ENCODE measurements at places on chromosomes 6 and 20.

DNA sequence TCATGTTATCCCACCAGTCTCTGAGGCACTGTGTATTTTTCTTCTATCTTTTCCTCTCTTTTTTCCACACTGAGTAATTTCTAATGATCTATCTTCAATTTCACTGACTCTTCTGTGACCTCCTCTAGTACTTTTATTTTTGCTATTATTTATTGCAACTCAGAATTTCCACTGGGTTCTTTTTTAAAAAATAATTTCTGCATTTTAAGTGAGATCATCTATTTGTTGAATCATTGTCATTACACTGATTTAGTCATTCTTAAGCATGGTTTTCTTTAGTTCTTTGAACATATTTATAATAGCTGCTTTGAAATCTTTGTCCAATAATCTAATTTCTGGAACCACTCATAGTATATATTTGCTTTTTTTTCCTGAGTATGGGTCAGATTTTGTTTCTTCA is 96.7 kb upstream of the SLC22A16 start:
- DNase-seq, result no peak

- no peak for DNase-seq
Measured at GRCh38 chr6:3799719-3800118, 48.2 kb upstream of the PXDC1 start.

DNA sequence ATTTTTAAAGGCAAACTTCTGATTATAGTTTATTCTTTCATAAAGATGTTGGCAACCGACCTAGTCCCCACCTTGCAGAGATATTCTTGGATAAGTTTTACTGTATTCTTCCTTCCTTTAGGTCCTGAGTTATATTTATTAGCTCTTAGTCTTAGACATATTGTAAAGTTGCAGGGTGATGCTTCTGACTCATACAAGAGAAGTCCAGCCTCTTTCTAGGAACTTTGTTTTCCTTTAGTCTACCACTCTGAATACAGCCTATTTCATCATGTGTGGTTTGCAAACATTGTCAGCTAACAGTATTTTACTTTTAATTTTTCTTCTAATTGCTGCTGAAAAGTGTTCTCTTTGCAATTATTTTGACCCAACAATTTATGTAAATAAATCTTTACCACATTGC is 686.7 kb downstream of the COL12A1 start:
- no peak for DNase-seq

GRCh38 chr6:7166410-7167293 is 58.9 kb downstream of the RREB1 start:
- no peak for DNase-seq

GRCh38 chr6:70369332-70369950 is 43.9 kb upstream of the FAM135A start:
- DNase-seq, result peak; percentile 64

DNA sequence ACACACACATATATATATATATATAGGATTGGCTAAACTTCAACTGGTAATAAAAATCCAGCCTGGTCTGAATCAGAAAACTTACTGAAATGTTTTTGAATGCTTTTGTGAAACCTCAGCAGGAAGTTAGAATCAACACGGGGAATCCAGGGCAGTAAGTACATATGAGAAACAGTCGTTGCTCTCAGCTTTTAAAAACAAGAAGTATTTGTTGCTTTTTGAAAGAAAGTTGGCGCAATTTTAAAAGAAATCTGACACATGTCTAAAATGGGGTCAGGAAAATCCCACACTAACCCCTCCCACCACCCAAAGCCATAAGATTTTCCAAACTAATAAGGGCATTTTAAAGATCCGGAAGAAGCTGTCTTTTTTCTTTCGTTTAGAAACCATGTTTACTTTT is 11.5 kb upstream of the CCDC170 start:
- no peak for DNase-seq

GRCh38 chr6:83884523-83884922 is 25.0 kb downstream of the CYB5R4 start:
- no peak for DNase-seq

DNA sequence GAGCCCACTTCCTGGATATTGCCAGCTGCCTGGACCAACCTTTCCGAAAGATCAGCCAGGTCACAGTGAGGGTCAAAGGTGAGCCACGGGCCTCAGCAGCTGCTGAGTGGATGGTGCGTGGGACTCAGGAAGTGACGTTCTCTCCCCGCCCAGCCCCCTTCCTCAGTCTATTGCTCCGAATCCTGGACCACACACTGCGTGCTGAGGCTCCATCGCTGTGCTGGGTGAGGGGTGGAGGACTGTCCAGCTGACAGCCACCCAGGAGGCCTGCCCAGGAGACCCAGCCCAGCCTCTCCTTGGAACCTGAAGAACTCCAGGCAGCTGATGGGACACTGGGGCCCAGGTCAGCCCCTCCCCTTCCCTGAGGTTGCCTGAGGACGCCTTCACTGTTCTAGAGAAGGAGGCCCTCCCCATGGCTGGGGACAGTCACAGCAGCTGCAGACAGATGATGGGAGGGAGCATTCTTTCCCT is 94.4 kb upstream of the CD93 start:
- DNase-seq, result peak; percentile 68

DNA sequence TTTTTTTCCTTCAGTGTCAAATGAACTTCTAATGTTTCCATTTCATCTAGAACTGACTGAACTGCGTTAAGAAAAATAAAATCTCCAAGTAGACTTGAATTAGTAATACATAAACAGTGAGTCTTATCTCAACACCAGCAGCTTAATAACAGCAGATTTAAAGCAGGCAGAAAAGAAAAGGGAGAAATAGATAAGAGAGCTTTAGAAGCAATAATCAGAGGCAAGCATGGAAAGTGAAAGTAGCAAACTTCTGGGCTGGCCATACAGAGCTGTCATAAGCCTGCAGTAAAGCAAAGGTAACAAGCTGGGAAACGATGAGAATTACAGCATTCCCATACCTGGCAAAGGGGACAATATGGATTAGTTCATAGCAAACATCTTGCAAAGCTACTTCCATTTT is 16.9 kb upstream of the ANGPT4 start:
- no peak for DNase-seq

GRCh38 chr6:16306334-16306733 is 67.9 kb downstream of the GMPR start:
- DNase-seq, result no peak

- no peak for DNase-seq
Measured at GRCh38 chr20:48703107-48703506, 124.7 kb downstream of the PREX1 start.

GRCh38 chr6:2656460-2657079 is 94.2 kb downstream of the MYLK4 start:
- no peak for DNase-seq

DNA sequence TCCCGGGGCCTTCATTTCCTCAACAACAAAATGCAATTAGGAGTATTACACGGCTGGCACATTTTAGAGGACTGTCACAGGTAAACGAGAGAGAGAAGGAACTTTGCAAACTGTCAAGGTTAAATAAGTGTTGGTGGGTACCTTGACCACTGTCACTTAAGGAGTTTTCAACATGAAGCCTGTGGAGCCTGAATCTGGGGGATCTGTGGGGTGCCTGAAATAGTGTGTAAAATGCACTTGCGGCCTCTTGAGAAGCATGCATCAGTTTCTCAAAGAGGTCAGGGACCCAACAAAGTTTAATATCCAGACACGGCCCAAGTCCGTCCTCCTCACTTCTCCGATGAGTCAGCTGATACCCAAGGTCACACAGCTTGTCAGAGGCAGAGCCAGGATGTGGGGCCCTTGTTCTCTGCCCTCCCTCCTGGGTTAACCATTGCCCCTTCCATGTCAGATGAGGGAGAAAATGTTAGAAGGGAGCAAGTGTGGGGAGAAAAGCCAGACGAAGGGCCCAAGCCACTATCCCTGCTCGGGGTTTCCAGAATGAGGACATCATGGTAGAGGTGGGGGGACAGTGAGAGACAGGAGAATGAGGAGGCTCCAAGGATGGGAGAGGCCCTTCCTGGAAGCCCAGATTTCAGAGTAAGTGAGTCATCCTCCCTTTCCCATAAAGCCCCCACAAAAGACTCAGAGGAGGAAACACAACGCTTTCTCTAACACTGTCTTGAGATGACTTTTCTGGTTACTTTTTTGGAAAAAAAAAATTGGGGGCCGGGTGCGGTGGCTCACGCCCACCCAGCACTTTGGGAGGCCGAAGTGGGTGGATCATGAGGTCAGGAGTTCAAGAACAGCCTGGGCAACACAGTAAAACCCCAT is 42.2 kb downstream of the C6orf132 start:
- DNase-seq, result no peak

DNA sequence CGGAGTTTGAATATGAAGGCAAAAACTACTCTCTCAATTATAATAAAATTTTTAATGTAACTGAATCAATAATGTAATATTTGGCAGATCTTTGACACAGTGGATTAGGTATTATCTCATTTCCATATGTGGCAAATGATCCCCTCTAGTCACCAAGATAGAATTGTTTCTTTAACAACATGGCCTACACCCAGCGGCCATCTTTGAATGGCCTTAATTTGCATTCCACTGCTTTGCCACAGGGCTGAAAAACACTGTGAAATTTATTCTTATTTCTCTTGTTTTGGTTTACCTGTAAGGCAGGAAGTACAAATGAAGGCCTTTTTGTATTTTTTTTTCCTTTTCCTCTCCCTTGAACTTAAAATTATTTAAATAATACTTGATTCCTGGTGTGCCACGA is 162.6 kb upstream of the SCGN start:
- no peak for DNase-seq

GRCh38 chr6:145110109-145110508 is 625.2 kb downstream of the EPM2A start:
- DNase-seq, result no peak

GRCh38 chr6:148445116-148445515 is 102.5 kb downstream of the SASH1 start:
- DNase-seq, result no peak

GRCh38 chr6:83057705-83058321 is 7.8 kb downstream of the UBE3D start:
- no peak for DNase-seq

GRCh38 chr6:122696079-122696478 is 83.4 kb upstream of the FABP7 start:
- DNase-seq, result no peak

DNA sequence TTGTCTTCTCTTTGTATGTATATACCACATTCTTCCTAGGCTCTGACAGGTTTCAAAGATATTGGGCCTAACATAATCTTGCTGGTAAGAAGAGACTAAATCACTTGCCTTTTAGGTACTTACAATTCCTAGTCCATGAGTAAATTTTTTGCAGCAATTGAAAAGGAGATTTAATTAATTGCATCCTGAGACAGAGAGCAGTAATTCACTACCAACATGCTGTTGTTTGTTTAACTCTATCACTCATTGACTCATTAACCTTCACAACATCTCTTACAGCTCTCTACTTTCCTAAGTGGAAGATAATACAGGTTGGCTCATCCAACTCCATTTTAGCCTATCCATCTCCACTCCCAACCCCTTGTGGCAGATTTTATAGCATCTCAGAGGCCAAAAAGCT is 280.4 kb downstream of the ALDH8A1 start:
- no peak for DNase-seq

GRCh38 chr20:53503517-53503919 is 90.1 kb downstream of the ZNF217 start:
- DNase-seq, result no peak

- no peak for DNase-seq
Measured at GRCh38 chr6:134082191-134082590, 29.8 kb upstream of the SLC2A12 start.

- no peak for DNase-seq
Measured at GRCh38 chr6:90611543-90612312, 24.9 kb upstream of the MAP3K7 start.

- DNase-seq, result no peak
Measured at GRCh38 chr6:90074161-90074850, 180.0 kb downstream of the GJA10 start.

DNA sequence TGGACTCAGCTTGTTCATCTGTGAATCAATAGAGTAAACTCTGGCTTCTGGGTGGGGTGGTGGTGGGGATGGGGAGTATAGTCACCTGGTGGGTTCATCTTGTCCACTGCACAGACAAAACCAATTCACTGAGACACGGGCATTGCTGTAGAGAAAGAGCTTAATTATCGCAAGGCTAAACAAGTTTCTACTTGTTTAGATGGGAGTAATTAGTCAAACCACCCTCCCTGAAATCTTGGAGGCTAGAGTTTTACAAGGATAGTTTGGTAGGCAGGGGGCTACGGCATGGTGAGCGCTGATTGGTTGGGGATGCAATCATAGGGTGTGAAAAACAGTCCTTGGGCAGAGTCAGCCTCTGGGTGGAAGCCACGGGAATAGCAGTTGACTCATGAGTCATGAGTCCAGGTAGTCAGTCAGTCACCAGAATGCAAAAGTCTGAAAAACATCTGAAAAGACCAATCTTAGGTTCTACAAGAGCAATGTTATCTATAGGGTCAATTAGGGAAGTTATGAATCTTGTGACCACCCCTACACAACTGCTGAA is 77.8 kb downstream of the STMND1 start:
- no peak for DNase-seq

- no peak for DNase-seq
Measured at GRCh38 chr20:9686001-9686400, 152.9 kb downstream of the PAK5 start.

- no peak for DNase-seq
Measured at GRCh38 chr6:139251045-139251690, 40.6 kb downstream of the TXLNB start.

GRCh38 chr6:154039231-154039842 is at the start of gene OPRM1:
Gene OPRM1 (plus strand): TSS chr6:154039240. CDS start chr6:154039545, 305 bp downstream.
- no peak for DNase-seq

DNA sequence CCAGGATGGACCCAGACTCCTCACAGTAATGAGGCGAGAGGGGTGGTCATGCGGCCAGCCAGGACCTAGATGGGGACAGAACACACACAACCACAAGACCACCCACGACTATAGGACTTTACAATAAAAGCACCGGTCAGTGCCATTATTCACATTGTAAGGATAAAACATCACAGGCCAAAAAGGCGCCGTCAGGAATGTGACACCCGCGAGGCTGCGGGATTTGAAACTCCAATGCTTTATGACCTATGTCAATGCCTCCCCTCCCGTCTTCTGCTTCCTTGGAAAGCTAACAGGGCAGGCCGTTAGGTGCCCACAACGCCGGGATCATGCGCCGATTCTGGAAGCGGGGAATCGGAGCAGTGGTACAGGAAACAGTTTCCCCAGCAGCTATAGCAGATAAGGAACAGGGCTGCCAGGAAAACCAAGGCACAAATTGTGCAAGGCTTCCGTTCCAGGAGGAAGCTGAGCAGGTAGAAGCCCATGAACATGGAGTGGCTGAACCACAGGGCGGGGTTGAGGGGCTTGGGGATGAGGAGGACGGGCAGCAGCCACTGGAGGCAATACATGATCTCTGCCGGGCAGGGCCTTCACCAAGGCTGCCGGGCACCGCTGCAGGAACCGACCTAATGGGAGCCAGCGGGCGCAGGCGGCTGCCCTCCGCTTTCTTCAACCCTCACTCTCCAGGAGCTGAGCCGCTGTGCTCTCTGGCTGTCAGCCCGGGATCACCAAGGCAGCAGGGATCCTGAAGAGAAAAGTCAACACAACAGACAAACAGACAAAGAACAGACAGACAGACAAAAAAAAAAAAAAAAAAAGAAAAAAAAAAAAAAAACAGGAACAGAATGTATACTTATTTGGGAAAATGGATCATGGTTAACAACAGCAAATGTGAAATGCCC is 2.2 kb upstream of the NNAT start:
- peak; percentile 77 for DNase-seq

- DNase-seq, result peak; percentile 80
Measured at GRCh38 chr6:169868458-169868857, 117.0 kb downstream of the ERMARD start.

Data from Right ventricle myocardium inferior (tissue), 1 donor.